ENCODE measurements at places on chromosomes 1 and 21. TPM values are rescaled to one million over a fixed set of nuclear protein-coding genes. Genes with fewer than 3 reads are reported as not detected.
A peak's percentile ranks its signal among the peaks of the same experiment; 100 is the strongest.

The SPRR3 gene
- not detected for total RNA-seq

GRCh38 chr1:147912553-147912952 is 10.0 kb downstream of the GJA8 start:
- H3K36me3 ChIP-seq: no peaks in the 10 kb centered on the region
- H3K27ac ChIP-seq: no peak overlapping the region
- DNase-seq: no peak
- H3K27me3 ChIP-seq: no peaks in the 10 kb centered on the region

GRCh38 chr1:172382406-172382805 is 38.1 kb upstream of the C1orf105 start:
- H3K4me1 ChIP-seq: no peaks in the 10 kb centered on the region
- H3K27me3 ChIP-seq: no peaks in the 10 kb centered on the region
- H3K4me3 ChIP-seq: no peak overlapping the region
- no peak for DNase-seq
- no peak overlapping the region for H3K27ac ChIP-seq

DNA sequence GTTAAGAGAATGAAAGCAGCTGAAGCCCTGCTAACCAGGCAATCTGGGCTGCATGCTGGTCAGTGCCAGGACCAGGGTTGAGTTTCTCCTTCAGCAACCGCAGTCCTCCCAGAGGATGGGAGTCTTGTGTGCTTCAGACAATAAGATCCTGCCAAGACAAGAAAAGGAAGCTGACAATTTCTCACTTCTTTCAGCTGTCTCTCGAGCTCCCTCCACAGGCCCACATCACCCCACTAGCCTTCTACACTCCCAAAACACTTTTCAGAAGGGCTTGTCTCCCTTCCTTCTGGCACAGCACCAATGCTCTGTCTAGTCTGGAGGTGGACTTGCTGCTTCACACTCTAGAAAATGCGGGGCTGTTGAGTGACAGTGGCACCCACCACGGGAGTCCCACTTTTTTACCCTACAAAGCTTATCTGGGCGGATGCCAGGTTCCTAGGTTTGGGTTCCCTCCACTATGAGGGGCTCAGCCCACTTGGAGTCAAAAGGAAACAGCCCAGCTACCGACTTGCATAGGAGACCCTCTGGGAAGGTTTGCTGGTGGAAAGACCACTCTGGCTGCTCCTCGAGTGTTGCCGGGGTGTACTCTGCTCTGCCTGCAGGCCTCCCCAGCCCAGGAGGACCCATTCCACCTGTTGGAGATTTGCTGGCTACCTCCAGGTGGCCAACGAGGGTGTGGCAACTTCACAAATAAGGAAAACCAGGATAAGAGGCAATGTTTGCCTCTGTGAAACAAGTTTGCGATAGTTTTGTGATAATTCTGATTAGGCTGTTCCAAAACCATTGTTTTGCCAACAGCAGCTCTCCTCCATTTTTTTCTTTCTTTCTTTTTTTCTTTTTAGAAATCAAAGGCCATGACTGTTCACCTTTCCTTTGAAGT is 68.9 kb downstream of the TENT5C start:
- DNase-seq: no peak
- no peak overlapping the region for H3K27ac ChIP-seq
- peaks cover 5% of the 10 kb centered on the region for H3K4me1 ChIP-seq
- no peak overlapping the region for H3K4me3 ChIP-seq
- no peaks in the 10 kb centered on the region for H3K36me3 ChIP-seq

GRCh38 chr1:119737040-119737682 is 25.4 kb downstream of the PHGDH start:
- no peaks in the 10 kb centered on the region for H3K27me3 ChIP-seq
- no peak overlapping the region for H3K27ac ChIP-seq
- no peaks in the 10 kb centered on the region for H3K4me1 ChIP-seq
- DNase-seq: peak; percentile 71
- H3K36me3 ChIP-seq: no peaks in the 10 kb centered on the region
- no peak overlapping the region for H3K4me3 ChIP-seq

GRCh38 chr1:42961312-42962091 is 2.8 kb upstream of the SLC2A1 start:
- no peak overlapping the region for H3K4me3 ChIP-seq
- H3K36me3 ChIP-seq: no peaks in the 10 kb centered on the region
- H3K27me3 ChIP-seq: no peaks in the 10 kb centered on the region
- DNase-seq: no peak
- H3K27ac ChIP-seq: no peak overlapping the region

GRCh38 chr1:241442686-241443085 is 76.9 kb downstream of the FH start:
- H3K27me3 ChIP-seq: no peaks in the 10 kb centered on the region
- H3K4me1 ChIP-seq: no peaks in the 10 kb centered on the region
- no peak overlapping the region for H3K27ac ChIP-seq

- H3K27ac ChIP-seq: no peak overlapping the region
- H3K4me3 ChIP-seq: no peak overlapping the region
- peaks cover 4% of the 10 kb centered on the region for H3K27me3 ChIP-seq
- no peak for DNase-seq
- H3K36me3 ChIP-seq: no peaks in the 10 kb centered on the region
- H3K4me1 ChIP-seq: no peaks in the 10 kb centered on the region
Measured at GRCh38 chr1:29630756-29631155, 394.4 kb downstream of the PTPRU start.

Data from adrenal gland (tissue), 19 donors.